ENCODE measurements at places on chromosomes 3 and 15.

- DNase-seq, result no peak
Measured at GRCh38 chr3:150798122-150798618, 35.2 kb upstream of the SIAH2 start.

GRCh38 chr3:188900421-188900951 is 271.3 kb upstream of the TPRG1 start:
- DNase-seq, result no peak

DNA sequence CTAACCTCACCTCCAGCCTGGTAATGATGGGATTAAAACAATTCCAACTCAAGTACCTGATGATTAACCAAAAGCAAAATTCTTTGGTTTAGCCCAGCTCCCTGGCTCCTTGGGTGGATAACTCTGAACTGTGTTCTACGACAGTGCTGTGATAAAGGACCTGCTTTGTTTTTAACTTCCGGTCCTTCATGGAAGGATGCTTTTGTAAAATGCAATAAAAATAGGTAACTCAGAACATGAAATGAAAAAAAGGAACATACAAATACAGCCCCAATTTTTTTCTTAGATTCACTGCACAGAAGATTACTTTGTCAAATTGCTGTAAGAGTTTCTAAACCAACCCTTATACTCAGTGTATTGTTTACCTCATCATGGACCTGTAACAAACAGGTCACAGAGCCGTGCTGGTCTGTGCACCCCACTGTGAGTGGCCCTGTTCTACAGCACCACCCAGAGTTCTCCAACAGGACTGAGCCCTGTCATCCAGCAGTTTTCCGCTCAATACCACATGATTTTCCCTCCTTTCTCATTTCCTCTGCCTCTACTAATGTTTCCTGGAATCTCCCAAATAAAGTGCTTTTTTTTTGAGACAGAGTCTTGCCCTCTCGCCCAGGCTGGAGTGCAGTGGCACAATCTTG is 4.9 kb upstream of the PCYT1A start:
- no peak for DNase-seq

- peak; percentile 71 for DNase-seq
Measured at GRCh38 chr3:127672429-127673190, at the start of gene ABTB1. Gene ABTB1 (plus strand): TSS chr3:127672952. CDS start chr3:127673026, 74 bp downstream.

DNA sequence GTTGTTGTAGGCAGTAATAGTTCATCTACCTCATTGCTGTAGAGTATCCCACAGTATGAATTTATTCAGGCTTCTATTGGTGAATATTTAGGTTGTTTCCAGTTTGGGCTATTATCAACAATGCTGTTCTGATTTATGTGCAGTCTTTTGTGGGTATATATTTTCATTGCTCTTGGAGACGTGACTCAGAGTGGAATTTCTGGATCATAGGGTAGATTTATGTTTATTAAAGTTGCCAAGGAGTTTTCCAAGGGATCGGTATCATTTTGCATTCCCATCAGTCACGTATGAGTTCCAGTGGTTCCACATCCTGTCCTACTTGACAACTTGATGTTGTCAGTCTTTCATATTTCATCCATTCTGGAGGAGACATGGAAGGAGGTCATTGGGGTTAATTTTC is 8.4 kb upstream of the HRH1 start:
- DNase-seq, result no peak

GRCh38 chr3:64444490-64445108 is 219.3 kb upstream of the PRICKLE2 start:
- no peak for DNase-seq
